Daoy (cell line): ENCODE measurements at places on chromosomes 16 and 17. TPM values are rescaled to one million over a fixed set of nuclear protein-coding genes. Genes with fewer than 3 reads are reported as not detected.

DNA sequence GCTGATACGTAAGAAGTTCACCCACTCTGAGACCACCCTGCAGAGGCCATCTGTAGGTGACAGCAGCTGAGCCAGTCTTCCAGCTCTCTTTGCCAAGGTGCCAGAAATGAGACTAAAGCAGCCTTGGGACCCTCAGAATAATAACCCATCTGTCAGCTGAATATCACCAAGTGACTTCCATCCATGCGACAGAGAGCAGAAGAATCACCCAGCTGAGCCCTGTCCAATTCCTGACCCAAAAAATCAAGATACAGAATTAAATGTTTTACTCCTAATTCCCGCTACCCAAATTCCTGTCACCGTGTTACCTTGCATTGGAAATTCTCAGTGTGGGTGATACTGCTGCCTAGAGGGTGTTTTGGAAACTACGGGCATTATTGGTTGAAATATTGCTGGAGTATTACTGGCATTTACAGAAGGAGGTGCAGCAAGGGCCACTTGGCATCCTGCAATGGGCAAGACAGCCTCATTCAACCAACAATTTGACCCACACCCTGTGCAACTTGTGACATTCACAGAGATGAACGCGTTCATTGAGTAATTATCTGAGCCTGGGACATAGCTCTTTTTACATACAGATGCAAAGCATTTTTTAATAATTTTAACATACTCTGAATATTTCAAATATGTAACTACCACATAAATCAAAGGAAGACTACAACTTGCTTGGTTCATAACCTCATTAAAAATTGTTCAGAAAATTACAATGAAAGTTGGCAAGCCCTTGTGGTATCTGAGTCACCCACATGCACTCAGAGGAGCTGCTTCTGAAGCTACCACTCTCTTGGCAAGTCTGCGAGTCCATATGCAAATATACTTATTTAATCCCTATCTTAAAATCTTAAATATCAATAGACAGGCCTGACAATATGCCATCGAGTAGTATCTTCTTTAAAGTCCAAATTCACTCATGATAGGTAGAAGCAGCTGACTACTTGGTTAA lies 126.6 kb downstream of the C16orf95 start:
- DNase-seq: no peak

GRCh38 chr17:78127239-78127887 lies 1.2 kb downstream of the TMC6 start:
- no peak for DNase-seq

GRCh38 chr17:18004884-18005305 lies 32.2 kb downstream of the DRC3 start:
- no peak for DNase-seq

- DNase-seq: no peak
Observed at GRCh38 chr17:59815965-59816364, 76.8 kb downstream of the TUBD1 start.

GRCh38 chr17:48439110-48439850 lies 9.3 kb upstream of the SKAP1 start:
- DNase-seq: no peak

GRCh38 chr17:69535016-69535570 lies 120.6 kb downstream of the MAP2K6 start:
- no peak for DNase-seq

- no peak for DNase-seq
Observed at GRCh38 chr16:76199681-76200220, 77.5 kb upstream of the CNTNAP4 start.

- no peak for DNase-seq
Observed at GRCh38 chr16:28058839-28059589, 4.5 kb downstream of the GSG1L start.

DNA sequence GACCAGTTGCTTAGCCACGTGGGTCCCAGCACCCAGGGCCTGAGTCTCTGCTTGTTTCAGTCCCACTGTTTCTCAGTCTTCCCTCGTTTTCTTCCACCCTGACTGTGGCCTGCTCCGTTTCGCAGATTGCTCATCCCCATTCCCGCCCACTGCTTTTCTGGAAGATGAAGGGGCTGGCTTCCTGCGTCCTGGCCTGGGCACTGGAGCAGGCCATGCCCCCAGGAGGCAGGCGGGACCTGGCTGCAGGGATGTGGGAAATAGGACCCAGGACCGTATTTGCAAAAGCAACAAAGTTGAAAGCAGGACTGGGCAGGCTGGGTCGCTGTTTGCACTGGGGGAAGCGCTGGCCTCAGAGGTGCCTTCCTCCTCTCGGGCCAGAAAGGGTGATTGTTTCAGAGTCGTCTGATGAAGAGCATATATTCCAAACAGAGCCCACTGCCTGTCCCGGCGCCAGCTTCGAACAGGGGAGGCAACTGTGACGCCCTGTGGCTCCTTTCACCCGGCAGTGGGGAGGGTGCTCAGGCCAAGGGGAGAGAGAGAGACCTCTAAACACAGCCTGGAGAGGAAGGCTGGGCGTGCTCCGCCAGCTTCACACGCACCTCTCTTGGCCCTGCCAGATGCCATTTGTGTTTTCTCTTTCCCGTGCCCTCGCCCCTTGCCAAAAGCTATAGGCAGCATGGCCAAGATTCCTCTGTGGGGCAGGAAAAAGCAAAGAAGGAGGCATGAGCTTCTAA lies 108.6 kb downstream of the CMIP start:
- peak; percentile 24 for DNase-seq

DNA sequence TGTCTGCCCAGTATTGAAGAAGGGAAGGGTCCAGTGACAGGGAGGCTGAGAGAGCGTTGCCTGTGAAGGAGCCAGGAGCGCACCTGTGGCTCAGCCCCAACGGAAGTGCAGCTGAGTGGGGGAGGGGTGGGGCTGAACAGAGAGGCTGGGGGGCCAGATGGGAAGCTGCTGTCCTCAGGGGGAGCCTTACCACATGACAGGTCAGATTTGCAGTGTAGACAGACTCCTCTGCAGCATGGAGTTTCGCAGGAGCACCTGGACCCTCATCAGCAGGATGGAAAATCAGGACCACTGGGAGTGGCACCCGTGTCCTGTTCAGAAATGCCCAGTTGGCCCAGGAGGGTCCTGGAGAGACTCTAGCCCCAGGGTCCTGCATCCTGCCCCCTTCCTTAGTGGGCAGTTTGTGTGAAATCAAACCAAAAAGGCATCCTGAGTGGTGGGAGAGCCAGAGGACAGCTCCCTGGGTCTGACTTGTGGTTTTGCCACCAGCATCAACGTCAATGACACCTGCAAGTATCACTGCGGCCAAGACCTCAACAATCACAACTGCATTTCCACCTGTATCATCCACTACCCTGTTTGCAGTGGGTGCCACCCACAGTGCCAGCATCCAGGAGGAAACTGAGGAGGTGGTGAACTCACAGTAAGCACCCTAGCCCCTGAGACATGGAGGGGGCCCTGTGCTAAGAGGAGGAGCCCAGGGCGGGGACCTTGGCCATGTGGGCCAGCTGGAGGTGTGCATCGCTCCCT lies 7.8 kb downstream of the CD300A start:
- DNase-seq: no peak

- no peak for DNase-seq
Observed at GRCh38 chr17:71803656-71804284, 317.1 kb upstream of the SOX9 start.

GRCh38 chr17:7404737-7405349 lies 946 bp upstream of the TMEM256 start:
- DNase-seq: peak; percentile 40

DNA sequence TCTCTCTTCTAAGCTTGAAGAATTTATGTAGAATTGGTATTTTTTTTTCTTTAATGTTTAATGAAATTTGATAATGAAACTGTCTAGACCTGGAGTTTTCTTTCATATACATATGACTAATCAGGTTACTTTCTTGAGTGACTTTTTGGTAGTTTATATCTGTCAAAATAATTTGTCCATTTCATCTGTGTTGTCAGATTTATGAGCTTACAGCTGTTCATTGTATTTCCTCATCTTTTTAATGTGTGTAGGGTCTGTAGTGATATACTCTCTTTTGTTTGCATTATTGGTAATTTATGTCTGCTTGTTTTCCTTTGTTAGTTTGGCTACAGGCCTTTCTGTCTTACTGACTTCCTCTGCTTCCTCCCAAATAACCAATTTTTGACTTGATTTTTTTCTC lies 55.7 kb downstream of the TAOK1 start:
- no peak for DNase-seq

DNA sequence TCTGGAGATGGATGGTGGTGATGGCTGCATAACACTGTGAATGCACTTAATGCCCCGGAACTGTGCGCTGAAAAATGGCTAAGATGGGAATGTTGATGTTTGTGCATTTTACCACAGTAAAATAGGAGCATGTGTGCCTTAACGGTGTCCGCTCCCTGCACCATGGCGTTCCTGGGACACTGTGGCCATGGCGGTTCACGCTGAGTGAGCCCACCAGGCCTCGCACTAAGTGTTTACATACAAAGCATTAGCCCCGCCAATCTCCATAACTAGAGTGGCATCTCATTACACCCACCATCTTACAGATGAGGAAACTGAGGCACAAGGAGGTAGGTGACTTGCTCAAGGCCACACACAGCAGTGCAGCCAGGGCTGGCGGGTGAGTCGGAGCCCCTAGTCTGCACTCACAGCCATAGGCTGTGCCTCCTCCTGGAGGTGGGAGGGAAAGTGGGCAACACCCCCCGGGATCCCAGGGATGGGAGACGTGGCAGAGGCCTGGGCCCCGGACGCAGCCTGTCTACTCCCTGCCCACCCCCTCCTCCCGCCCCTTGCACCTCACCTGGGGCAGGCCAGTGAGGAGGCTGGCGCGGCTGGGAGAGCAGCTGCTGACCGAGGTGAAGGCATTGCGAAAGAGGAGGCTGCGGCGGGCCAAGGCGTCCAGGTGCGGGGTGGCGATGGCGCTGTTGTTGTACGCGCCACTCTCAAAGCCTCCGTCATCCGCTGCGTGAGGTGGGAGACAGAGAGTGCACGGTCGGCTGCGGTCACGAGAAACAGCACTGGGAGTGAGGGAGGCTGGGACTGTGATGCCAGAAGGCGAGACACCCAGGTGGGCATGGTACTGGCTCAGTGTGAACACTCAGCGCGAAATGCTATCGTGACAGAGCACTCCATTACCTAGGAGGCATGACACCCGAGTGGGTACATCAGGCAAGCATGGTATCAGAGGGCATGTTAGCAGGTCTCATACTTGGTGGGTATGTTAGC lies 3.4 kb downstream of the SGSH start:
- no peak for DNase-seq

- peak; percentile 13 for DNase-seq
Observed at GRCh38 chr17:55254375-55254774, 10.4 kb upstream of the HLF start.

GRCh38 chr16:12002447-12003006 lies 26.0 kb downstream of the SNX29 start:
- DNase-seq: peak; percentile 53

DNA sequence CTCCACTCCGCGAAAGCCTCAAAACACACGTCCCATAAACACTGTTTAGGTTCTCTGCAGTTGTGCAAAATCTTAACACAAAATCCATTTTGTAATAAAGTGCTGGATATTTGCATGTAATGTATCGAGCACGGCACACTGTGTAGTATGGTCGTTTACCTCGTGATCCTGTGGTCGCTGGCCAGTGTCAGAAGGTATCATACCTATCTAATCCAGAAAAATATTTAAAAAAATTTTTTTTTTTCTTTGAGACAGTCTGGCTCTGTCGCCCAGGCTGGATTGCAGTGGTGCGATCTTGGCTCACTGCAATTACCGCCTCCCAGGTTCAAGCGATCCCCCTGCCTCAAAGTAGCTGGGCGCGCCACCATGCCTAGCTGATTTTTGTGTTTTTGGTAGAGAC lies 996 bp downstream of the RPL38 start:
- DNase-seq: no peak

GRCh38 chr16:50027829-50028228 lies 2.8 kb downstream of the CNEP1R1 start:
- DNase-seq: no peak

DNA sequence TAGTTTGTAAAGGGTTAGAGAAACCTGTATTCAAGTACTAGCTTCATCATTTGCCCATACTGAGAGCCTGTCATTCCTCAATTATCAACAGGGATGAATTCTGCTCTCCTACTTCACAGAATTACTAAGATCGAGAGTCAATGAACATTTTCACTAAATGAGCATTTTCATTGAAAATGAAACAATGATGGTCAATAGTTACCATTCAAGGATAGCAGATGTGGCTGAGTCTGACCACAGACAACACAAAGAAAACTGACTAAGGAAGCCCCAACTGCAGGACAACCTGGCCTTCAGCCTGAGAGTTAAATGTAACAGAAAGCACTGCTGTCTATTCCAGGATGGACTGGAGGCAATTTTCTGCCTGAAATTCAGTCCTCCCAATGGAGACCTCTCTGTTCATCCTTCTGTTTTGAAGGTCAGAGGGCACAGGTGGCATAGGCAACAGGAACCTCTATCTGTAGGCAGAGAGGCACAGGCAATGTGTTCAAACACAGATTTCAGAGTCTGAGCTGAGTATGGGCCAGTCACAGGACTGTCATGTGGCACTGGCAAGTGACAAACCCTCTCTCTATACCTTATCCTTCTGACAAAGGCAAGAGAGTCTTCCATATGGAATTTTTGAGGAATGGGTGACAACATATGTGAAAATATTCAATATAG lies 19.5 kb downstream of the TRAF4 start:
- no peak for DNase-seq

DNA sequence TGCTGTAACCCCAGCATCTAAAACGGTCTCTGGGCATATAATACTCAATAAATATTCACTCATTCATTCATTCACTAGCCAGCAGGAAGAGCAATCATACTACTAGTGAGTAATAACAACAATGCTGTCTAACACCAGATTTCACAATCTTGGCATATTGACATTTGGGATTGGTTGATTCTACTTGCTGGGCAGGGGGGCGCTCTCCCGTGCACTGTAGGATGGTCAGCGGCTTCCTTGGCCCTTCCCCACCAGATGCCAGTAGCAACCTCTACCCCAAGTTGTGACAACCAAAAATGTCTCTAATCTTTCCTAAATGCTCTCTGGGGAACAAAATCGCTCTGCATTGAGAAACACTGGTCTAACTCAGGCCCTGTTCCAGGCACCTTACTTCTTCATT lies 20.7 kb downstream of the WFDC1 start:
- no peak for DNase-seq

- DNase-seq: peak; percentile 83
Observed at GRCh38 chr17:42536372-42537155, 523 bp downstream of the NAGLU start.

GRCh38 chr16:79151-80054 lies 1.4 kb downstream of the MPG start:
- DNase-seq: no peak

DNA sequence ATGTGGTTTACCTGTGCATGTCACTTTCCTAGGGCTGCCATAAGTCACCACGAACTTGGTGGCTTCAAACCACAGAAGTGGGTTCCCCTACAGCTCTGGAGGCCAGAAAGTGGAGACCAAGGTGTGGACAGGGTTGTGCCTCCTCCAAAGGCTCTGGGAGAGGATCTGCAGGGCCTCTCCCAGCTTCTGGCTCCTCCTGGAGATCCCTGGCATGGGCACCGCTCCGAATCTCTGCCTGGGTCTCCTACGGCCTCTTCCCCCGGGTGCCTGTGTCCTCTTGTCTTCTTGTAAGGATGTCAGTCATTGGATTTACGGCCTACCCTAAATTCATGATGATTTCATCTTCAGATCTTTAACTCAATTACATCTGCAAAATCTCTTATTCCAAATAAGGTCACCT lies 2.5 kb upstream of the SRRM2 start:
- DNase-seq: no peak

The PPP4C gene
- total RNA-seq: 81.4 and 113 TPM in 2 replicates

The MARCHF10 gene
- 0.42 TPM in 1 of 2 replicates, not detected in the other for total RNA-seq

The WWP2 gene
- total RNA-seq: 15.7 and 16.8 TPM in 2 replicates

The VWA3A gene
- not detected in 2 replicates for total RNA-seq

The FSCN2 gene
- total RNA-seq: 0.17 TPM in 1 of 2 replicates, not detected in the other

The AOC3 gene
- total RNA-seq: 0.06 and 0.11 TPM in 2 replicates

The AATK gene
- 0.09 and 0.17 TPM in 2 replicates for total RNA-seq
